ENCODE measurements at places on chromosomes 13 and 19. TPM values are rescaled to one million over a fixed set of nuclear protein-coding genes. Genes with fewer than 3 reads are reported as not detected.

- no peak for DNase-seq
These were observed 240.4 kb downstream of the KCNRG start for GRCh38 chr13:50255639-50256038.

The PCP2 gene
- 6.5 TPM for total RNA-seq

The CPT1C gene
- 3.1 TPM for total RNA-seq

DNA sequence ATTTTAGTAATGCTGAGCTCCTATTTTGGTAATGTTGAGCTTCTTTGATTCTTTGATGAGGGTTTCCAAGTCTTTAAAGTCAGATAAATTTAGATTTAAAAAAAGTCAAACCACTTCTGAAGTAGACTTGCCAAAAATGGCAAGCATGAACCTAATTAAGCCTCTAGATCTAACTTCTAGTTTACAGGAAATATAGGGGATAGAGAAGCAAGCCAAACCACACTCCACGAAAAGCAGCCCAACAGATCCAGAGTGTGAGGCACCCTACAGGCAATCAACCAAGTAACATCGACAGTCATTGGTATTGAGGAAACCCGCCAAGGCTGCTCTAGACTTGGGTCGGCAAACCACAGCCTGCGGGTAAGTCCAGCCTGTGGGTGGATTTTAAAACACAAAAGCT lies 3.7 kb downstream of the GGACT start:
- DNase-seq, result no peak

GRCh38 chr19:15223649-15224361 lies 8.4 kb downstream of the EPHX3 start:
- DNase-seq, result peak; percentile 41

GRCh38 chr19:50447750-50448149 lies 15.1 kb downstream of the MYBPC2 start:
- no peak for DNase-seq

DNA sequence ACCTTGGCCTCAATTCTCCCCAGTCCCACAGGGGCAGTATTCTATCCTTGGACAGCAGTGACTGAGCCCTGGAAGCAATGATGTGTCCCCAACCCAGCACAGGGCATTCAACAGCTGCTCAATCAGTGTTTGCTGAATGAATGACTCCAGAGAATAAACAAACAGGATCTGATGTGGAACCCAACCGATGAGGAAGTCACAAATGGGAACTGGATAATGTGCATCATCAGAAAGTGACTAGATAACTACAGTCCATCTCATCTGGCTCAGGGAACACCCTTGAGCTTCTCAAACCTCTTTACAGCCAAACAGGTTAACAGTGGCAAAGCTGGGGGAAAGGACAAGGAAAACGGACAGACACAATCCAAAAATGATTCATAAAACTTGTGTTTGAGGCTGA lies 8.2 kb downstream of the SLC25A30 start:
- DNase-seq, result no peak

The COX7A1 gene
- total RNA-seq, result 3,262 TPM

The LHB gene
- not detected for total RNA-seq

GRCh38 chr19:5971714-5972354 lies 6.1 kb downstream of the RANBP3 start:
- no peak for DNase-seq

- DNase-seq, result no peak
These were observed 157.0 kb downstream of the KLF5 start for GRCh38 chr13:73215823-73216222.

DNA sequence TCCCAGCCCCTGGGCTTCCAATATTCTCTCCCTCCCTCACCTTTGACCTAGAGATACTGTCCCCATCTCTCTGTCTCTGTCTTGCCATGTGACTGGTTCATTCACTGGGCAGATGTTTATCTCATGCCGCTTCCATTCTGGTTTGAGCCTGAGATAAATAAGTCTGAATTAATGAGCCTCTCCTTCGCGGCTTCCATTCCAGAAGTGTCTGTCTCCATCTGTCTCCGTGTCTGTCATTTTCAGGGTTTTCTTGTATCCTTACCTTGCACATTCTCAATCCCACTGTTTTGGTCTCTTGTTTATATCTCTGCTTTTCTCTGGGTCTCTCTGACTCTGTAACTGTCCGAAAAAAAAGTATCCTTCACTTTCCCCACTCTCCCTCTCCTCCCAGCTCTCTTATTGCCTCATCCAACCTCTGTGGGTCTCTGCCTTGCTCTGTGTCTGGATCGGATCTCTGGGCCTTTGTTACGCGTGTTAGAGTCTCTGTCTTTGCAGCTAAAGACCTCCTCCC lies 4.3 kb downstream of the SPHK2 start:
- DNase-seq, result no peak

- DNase-seq, result no peak
These were observed 467.2 kb upstream of the ARGLU1 start for GRCh38 chr13:107035186-107035585.

The ZNF540 gene
- total RNA-seq, result 8.8 TPM

- no peak for DNase-seq
These were observed 189.0 kb upstream of the SOX1 start for GRCh38 chr13:111877906-111878305.

- DNase-seq, result no peak
These were observed 25.7 kb downstream of the GNG7 start for GRCh38 chr19:2676823-2677222.

GRCh38 chr19:19777692-19778091 lies 43.9 kb downstream of the ZNF506 start:
- DNase-seq, result no peak

- no peak for DNase-seq
These were observed 9.9 kb downstream of the IGFL1 start for GRCh38 chr19:46239193-46240024.

- DNase-seq, result no peak
These were observed 1465.5 kb downstream of the SLITRK5 start for GRCh38 chr13:89136678-89137077.

- no peak for DNase-seq
These were observed 148.8 kb downstream of the FLT1 start for GRCh38 chr13:28346154-28346553.

DNA sequence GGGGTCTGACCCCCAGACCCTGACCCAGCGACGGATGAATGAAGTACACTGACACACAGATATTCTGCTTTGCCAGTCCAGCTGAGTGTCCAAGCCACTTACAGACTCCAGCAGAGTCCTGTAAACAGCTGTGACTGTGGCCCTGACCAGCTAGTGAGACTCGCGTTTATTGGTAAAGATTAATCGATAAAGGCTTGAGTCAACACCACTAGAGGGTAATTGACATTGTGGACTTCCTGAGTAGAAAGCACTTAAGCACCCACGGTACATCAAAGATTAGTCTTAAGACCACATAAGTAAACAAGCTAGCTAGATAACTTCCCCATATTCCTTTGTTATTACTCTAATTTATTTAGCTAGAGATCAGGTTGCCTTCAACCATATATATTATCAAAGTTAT lies 146.0 kb downstream of the OXGR1 start:
- DNase-seq, result no peak

The SYNGR4 gene
- total RNA-seq, result not detected

DNA sequence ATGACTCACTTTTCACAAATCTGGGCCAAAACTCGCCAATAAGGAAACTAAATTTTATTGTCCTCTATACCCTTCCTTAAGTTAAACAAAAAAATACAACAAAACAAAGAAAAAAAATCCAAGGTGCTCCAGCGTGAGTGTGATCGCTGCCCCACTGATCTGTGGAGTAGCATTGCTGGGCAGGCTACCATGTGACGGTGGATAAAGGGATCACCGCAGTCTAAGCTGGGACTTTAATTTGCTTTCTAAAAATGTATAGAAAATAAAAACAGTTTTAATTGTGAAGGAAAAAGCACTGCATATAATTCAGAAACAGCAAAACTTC lies 92.9 kb downstream of the FLT1 start:
- DNase-seq, result no peak

The F2RL3 gene
- 0.30 TPM for total RNA-seq

The MKNK2 gene
- total RNA-seq, result 272 TPM

DNA sequence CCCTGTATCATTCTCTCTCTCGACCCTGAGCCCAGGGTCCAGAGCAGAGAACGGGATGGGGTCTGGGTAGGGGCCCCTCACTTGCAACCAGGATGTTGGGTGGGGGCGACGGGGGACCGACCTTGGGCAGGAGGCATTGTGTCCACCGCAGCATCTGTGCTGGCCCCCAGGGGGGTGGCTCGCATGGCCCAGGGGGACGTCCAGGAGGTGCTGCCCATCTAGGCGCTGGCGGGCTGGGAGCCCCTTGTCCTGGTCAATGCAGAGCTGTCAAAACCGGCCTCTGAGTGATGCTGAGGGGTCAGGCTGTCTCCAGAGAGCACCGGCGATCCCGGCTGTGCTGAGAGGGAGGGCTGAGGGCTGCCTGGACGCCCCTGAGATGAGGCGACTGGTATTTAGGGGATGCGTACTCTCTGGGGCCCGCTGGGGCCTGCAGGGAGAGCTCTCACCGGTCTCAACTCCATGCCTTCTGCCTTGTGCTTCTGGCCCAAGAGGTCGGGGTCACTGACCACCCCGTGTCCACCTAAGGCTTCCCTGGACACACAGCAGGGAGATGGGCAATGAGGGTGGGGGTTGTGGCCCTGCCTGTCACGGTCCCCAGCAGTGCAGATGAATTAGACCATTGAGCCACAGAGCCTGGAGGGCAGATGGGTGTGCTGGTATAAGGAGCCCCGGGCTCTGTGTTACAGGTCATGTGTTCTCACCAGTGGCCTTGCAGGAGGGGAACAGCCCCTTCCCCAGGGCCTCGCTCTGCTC lies 8.6 kb downstream of the RPS9 start:
- DNase-seq, result no peak

- no peak for DNase-seq
These were observed 237.7 kb upstream of the IPO5 start for GRCh38 chr13:97715763-97716162.

GRCh38 chr19:43310221-43310620 lies 40.9 kb upstream of the PSG9 start:
- DNase-seq, result no peak

GRCh38 chr19:38375748-38376147 lies 1.4 kb downstream of the PSMD8 start:
- DNase-seq, result peak; percentile 50

The IGFL4 gene
- not detected for total RNA-seq

The SMARCA4 gene
- total RNA-seq, result 41.6 TPM

The LGALS14 gene
- total RNA-seq, result not detected

GRCh38 chr13:59963383-59963782 lies 200.3 kb downstream of the DIAPH3 start:
- DNase-seq, result no peak

The C19orf67 gene
- not detected for total RNA-seq

DNA sequence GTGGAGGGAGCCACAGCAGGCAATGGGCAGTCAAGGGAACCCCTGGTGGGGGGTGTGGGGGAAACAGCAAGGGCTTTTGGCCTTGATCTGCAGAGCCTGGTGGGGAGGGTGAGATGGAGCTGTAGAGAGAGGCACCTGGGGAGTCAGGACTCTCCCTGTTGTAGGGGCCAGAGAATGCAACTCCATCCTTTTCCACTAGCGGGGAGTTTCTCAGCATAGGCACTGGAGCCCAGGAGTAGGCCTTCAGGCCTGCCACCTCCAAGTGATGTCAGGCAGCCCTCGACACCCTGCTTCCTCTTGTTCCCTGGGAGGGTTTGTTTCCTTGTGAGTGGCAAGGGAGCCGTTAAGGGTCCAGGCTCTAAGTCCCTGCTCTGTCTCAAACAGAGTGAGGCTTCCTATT lies 25.0 kb downstream of the MEGF8 start:
- DNase-seq, result no peak

The KLHL1 gene
- not detected for total RNA-seq

GRCh38 chr13:90545070-90545840 lies 802.2 kb upstream of the MIR17HG start:
- no peak for DNase-seq

DNA sequence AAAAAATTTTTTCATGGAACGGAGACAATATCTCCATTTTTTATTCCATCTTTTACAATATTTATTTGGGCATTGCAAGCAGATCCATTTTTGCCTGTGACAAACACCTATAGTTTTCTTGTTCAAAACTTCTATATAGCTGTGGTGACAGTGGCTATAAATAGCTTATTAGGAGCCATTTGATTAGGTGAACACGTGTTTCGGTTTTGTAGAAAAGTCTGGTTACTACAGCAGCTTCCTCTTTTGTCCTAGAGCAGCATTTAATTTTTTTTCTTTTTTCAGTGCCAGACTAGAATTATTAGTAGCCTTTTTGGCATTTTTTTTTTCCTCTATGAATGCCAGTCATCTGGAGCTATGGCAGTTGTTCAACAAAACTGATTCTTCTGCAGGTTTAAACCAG lies 123.5 kb downstream of the RXFP2 start:
- no peak for DNase-seq

DNA sequence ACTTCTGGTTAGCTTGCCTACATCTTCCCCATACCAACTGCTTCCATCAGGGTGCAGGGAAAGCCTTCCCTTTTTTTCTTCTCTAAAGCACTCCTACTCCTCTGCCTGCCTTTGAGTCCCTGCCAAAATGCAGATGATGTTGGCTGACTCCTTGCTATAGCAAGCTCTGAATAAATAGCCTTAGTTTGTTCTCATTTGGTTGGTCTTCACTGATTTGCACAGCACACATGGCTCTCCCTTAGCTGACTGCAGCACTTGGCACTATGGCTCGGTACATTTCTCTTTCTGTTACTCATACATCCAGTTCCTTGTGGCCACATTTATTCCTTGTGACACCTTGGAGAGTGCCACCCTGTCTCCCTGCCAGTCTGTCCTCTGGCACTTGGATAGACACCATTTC lies 249.8 kb downstream of the DCLK1 start:
- DNase-seq, result no peak

The SYCN gene
- total RNA-seq, result not detected

The SKA3 gene
- total RNA-seq, result 0.12 TPM

The HOMER3 gene
- 10.4 TPM for total RNA-seq

The WIZ gene
- 32.2 TPM for total RNA-seq

- no peak for DNase-seq
These were observed 106.5 kb upstream of the OXGR1 start for GRCh38 chr13:97100821-97101220.

DNA sequence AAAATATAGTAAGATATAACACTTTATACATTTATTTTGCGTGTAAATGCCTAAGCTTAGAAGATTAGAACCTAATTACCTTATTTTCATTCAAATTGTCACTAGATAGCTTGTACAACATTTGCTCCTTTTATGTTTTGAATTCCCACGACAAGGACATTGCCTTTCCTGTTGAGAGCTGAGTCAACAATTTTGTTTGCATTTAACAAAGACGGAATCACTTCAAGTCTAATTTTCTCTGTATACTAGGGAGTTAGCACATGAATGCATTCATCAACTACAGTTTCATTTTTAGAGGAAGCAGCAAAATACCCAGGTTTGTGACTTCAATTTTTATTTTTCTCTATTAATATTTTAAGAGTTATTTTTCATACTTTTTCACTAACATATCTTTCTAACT lies 48.7 kb upstream of the PCCA start:
- no peak for DNase-seq

The FAM124A gene
- total RNA-seq, result 14.9 TPM
